ENCODE measurements at places on chromosomes 2 and 18.

- no peak for DNase-seq
Measured at GRCh38 chr2:172464400-172465129, 37.2 kb downstream of the ITGA6 start.

GRCh38 chr2:136077107-136077506 is 40.8 kb downstream of the CXCR4 start:
- no peak for DNase-seq

- peak; percentile 33 for DNase-seq
Measured at GRCh38 chr2:235416858-235417499, 76.9 kb upstream of the AGAP1 start.

- DNase-seq, result no peak
Measured at GRCh38 chr2:46385786-46386577, 88.8 kb downstream of the EPAS1 start.

- no peak for DNase-seq
Measured at GRCh38 chr2:209382775-209383174, 41.1 kb upstream of the MAP2 start.

- no peak for DNase-seq
Measured at GRCh38 chr2:98441706-98442450, 2.8 kb upstream of the INPP4A start.

GRCh38 chr2:179840840-179841239 is 20.6 kb downstream of the ZNF385B start:
- no peak for DNase-seq

DNA sequence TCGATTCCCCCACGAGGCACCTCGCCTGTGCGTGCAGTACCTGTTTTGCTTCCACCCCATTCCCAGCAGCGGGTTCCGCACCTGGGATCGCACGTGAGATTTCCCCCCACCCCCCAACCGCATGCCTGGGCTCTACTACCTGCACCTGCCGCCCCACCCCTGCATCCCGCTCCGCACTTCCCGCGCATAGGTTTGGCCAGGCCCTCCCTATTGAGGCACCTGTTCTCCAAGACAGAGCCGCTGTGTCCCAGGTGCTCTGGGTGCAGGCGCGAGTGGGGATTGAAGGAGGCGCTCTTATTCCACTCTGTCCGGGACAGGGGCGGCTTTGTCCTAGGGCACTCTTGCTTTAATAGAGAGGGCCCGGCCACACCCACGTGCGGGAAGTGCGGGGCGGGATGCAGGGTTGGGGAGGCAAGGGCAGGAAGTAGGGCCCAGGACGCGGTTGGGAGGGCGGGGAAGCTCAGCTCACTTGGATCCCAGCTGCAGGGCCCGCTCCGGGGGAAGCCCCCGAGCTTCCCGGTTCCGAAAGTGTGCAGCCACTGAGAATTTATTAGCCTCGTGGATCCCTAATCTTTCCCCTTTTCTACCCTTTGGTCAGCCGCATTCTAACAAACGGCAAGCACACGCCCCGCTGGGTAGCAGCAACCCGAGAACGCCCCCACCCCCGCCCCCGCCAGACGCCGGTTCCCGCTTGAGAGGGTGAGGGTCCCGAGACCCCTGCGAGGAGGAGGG is 670 bp upstream of the MOCOS start:
- peak; percentile 50 for DNase-seq

DNA sequence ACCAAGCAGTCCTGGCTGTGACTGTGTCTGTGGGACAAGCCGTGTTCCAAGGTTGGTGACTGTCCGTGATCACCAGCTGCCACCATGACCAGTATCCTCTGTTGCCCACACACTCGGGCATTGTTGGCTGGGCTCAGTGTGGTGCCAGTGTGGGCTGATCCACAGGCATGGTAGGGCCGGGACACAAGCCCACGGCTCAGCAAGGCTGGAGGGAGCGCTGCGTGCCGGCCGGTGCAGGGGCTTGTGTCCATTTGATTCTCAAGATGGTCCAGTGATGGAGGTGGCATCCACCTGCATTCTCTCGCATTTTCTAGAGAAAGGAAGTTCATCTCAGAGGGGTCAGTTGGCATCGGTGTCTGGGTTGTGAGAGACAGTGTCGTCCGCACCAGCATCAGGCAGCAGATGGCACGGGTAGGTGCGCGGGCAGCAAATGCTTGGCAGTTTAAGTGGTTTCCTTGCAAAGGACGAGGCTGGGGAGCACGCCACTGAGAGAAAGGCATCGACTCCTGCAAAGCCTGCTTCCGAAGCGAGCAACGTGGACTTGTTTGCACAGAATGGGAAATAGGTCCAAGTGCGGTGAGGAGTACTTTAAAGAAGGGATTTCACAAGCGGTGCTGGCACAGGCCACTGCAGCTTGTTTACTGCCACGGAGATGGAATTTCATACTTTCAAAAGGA is 20.9 kb downstream of the TWIST2 start:
- no peak for DNase-seq

- no peak for DNase-seq
Measured at GRCh38 chr2:217998926-217999594, 3.7 kb downstream of the TNS1 start.

DNA sequence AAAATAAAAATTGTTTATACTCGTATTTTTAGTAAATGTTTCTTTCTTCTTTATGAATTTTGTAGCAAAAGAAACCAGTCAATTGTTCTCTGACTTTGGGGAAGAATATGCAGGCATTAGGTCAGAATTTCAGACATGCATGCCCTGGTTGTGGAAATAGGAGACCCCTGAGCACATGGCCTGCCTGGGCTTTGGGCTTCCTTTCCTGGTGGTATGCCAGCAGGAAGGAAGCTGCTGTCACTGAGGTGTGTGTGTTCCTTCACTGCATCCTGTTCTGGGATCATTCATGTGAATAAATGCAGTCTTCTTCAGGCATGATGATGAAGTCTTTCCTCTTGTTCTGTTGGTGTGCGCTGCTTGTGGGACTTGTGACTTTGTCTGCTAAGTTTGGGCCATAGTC is 920.2 kb upstream of the VRK2 start:
- no peak for DNase-seq

GRCh38 chr2:64021578-64021977 is 2.4 kb upstream of the VPS54 start:
- DNase-seq, result no peak

DNA sequence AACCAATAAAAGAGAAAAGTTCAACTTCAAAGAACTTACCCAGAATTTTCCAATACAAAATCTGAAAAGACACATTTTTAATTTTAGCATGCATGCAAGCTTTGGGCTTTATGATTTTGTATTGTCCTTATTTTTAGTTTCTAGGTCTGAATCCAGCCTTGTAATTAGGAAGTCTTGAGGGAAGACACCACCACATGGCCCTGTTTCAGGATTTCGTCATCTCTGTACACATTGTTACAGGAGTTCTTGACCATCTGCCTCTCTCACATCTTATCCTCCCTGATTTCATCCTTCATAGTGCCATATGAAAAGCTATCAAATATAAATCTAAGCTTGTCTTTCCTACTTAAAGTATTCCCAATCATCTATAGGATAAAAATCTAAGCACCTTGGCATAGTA is 176.1 kb downstream of the TXNL1 start:
- DNase-seq, result no peak

GRCh38 chr2:95348609-95349567 is 51.7 kb downstream of the KCNIP3 start:
- no peak for DNase-seq

DNA sequence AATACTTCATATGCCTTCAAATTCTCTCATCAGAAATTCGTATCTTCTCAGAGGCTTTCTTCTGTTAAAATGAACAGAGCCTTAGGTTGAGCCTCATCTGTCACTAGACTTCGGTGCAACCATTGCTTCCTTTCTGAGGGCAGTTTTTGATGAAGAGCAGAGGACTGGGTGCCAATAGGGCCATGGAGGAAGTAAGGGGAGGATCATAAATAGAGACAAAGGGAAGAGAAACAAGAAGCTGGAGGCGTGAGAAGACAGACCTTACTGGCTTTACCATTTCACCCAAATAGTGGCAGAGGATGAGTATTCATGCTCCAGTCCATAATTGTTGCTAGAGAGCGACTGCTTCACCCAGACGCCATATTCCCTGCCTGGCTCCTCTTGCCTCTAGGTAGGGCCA is 215.6 kb upstream of the PKDCC start:
- no peak for DNase-seq

- DNase-seq, result no peak
Measured at GRCh38 chr2:24621779-24622538, 130.9 kb downstream of the NCOA1 start.

GRCh38 chr2:31227711-31228125 is 6.2 kb upstream of the EHD3 start:
- no peak for DNase-seq

- DNase-seq, result peak; percentile 78
Measured at GRCh38 chr2:26462511-26463243, 15.2 kb downstream of the OTOF start.

DNA sequence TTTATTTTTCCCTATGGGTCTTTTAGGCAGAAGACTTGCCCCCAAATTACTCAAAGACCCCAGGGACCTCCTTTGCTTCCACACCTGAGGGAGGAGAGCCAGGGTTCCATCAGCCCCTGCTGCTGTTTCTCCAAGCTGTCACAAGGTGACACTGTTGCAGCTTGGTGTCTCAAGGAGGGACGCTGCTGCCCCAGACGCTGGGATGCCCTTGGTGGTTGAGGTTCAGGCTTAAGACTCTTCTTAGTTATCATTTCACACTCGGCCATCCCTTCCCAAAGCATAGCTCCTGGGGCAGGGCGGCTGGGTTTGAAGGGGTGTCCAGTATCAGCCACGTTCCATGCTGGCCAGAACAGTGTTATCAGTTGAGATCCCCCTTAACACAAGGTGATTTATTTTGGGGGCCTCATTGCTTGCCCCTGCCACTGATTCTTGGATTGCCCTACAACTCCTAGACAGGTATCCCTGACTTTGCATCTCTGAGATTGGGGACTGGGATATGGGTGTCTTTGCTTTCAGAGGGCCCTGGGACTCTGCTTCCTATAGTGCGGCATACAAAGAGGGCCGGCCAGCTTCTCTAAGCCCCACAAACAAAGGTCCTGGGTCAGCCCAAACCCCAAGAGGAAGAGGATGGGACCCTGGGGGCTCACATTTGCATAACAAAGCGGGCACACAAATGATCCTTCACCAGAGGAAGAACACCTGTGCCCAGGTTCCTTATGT is 22.7 kb downstream of the GPR55 start:
- peak; percentile 82 for DNase-seq

DNA sequence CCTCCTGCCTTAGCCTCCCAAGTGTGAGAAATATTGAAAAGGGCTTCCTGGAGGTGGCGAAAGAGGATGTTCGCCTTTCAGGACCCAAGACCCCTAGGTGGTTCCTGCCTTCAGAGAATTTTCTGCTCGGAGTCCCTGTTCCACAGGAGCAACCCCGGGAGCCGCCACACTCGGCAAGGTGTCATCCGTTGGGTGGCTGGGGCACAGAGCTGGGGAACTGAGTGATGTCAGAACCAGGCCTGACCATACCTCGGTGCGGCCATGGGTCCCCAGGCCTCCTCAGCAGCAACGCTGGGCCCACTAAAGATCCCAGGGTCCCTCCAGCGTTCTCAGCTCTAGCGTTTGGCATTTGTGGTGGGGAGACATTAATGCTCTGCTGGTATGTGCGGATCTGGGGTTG is 23.7 kb upstream of the TAF1B start:
- no peak for DNase-seq

- DNase-seq, result no peak
Measured at GRCh38 chr2:31254237-31255203, 20.6 kb downstream of the EHD3 start.

- DNase-seq, result no peak
Measured at GRCh38 chr18:79056827-79057367, 12.3 kb upstream of the ATP9B start.

DNA sequence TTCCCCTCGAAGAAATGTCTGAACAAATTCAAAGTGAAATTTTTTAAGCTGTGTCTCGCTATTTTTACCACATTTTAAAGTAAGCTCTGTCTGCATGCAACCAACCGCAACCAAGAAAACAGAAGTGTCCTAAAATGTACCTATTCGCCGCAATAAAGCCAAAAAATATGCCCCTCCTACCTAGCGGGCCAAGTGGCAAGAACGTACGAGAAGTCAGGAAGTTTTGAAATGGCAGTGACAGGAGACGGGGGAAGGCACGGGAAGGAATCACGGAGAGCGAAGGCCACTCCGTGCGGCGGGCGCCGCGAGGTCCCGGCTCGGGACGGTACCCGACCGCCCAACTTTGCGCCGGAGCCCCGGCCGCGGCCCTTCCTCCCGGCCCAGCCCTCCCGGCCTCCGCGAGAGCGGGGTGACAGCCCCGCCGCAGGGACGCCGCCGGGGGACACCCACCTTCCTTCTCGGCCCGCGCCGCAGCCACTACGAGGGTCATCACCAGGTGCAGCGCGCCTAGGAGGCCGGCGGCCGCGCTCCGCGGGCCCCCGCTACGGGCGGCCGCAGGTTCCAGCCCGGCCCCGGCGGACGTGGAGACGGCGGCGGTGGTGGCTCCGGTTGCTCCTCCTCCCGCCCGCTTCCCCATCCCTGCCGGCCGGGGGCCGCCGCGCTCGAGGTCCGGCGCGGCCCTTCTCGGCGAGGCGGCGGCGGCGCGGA is 568 bp downstream of the TMEM131 start:
- peak; percentile 82 for DNase-seq

DNA sequence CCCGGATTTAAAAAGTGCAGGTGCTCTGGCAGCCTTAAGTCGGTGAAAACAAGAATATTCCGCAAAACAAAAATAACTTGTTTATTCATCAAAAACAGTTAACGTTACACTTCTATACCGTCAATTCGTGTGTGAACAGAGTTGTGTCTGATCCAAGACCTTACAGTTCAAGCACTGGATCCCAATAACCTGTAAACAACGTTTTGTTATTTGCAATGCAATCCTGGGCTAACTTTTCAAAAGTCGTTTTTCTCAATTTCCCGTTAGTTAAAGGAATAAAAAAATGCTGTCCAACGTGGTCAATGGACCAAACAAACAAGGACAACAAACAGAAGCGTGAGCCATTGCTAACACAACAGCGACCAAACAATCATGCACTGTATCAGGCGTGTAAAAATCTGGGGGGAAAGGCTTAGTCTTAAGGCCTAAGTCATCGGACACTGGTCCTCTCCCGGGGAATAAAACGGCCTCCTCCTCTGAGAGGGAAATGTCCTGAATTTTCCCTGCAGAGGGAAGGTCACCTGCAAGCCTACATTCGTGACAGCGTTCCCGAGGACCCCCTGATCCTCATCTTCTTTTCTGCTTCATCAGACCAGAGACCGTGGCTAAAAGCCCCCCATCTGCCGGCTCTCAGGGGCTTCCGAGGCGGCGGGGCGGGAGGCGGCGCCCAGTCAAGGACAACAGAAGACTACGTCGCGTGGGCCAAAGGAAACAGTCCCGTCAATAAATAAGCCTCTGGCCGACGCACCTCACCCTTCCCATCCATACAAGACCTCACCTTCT is 490 bp downstream of the NDUFS1 start:
- DNase-seq, result no peak

All from iPS-NIHi11 (cell line).